A549 treated with dexamethasone at 1 μM for 4 hours (cell line): ENCODE measurements at places on chromosomes 2 and 18. TPM values are rescaled to one million over a fixed set of nuclear protein-coding genes. Genes with fewer than 3 reads are reported as not detected.

The NOTO gene
- total RNA-seq, result 0.02 TPM in 3 of 5 replicates, not detected in the others

The HRH4 gene
- not detected in 5 replicates for total RNA-seq

The SLC38A11 gene
- 0.05 to 0.14 TPM (median 0.10 TPM) in 4 of 5 replicates, not detected in the other for total RNA-seq

The KHK gene
- total RNA-seq, result 7.6 to 9.1 TPM (median 8.3 TPM) in 5 replicates

The ITGB1BP1 gene
- 162 to 220 TPM (median 176 TPM) in 5 replicates for total RNA-seq

The NEB gene
- total RNA-seq, result 0.18 to 0.49 TPM (median 0.35 TPM) in 5 replicates

The KLHL41 gene
- total RNA-seq, result 0.11 to 0.21 TPM (median 0.16 TPM) in 5 replicates

The RPRM gene
- 0.05 to 0.11 TPM (median 0.09 TPM) in 3 of 5 replicates, not detected in the others for total RNA-seq

The CRYGA gene
- not detected in 5 replicates for total RNA-seq

The REV1 gene
- 9.8 to 13.9 TPM (median 11.9 TPM) in 5 replicates for total RNA-seq

The ALPG gene
- 0.37 to 0.74 TPM (median 0.49 TPM) in 5 replicates for total RNA-seq

The OR6B2 gene
- not detected in 5 replicates for total RNA-seq

The RGPD4 gene
- 0.02 to 0.07 TPM (median 0.04 TPM) in 5 replicates for total RNA-seq

The COLEC11 gene
- 0.47 to 0.83 TPM (median 0.69 TPM) in 5 replicates for total RNA-seq

The GALNT13 gene
- total RNA-seq, result 7.9 to 11.3 TPM (median 10.0 TPM) in 5 replicates

The CPLX4 gene
- total RNA-seq, result not detected in 5 replicates

The BOLL gene
- not detected in 5 replicates for total RNA-seq

The FSHR gene
- not detected in 5 replicates for total RNA-seq

The GCG gene
- 0.07 to 0.18 TPM in 2 of 5 replicates, not detected in the others for total RNA-seq

The CROCC2 gene
- not detected in 5 replicates for total RNA-seq

The MDH1B gene
- 1.3 to 1.9 TPM (median 1.7 TPM) in 5 replicates for total RNA-seq

The IL36A gene
- not detected in 5 replicates for total RNA-seq

The PCARE gene
- total RNA-seq, result not detected in 5 replicates

The CRYGC gene
- not detected in 5 replicates for total RNA-seq

The LAMA3 gene
- total RNA-seq, result 45.2 to 74.1 TPM (median 63.0 TPM) in 5 replicates

The MYO5B gene
- 6.9 to 8.7 TPM (median 7.3 TPM) in 5 replicates for total RNA-seq

The PLGLB1 gene
- 0.59 to 0.86 TPM (median 0.66 TPM) in 5 replicates for total RNA-seq

The CNGA3 gene
- 0.03 to 0.09 TPM (median 0.05 TPM) in 4 of 5 replicates, not detected in the other for total RNA-seq

The LBX2 gene
- total RNA-seq, result 2.7 to 3.7 TPM (median 3.0 TPM) in 5 replicates

The C2orf15 gene
- total RNA-seq, result 0.48 to 0.58 TPM (median 0.57 TPM) in 5 replicates

The GRB14 gene
- 4.8 to 6.5 TPM (median 5.1 TPM) in 5 replicates for total RNA-seq

The MOCOS gene
- 2.7 to 4.9 TPM (median 3.6 TPM) in 5 replicates for total RNA-seq

The LIPT1 gene
- 3.2 to 5.1 TPM (median 3.6 TPM) in 5 replicates for total RNA-seq
